SK-MEL-5 (cell line): ENCODE measurements at places on chromosomes 5 and 9. TPM values are rescaled to one million over a fixed set of nuclear protein-coding genes. Genes with fewer than 3 reads are reported as not detected.

Gene STK32A
- 37.9 and 41.2 TPM in 2 replicates for total RNA-seq

DNA sequence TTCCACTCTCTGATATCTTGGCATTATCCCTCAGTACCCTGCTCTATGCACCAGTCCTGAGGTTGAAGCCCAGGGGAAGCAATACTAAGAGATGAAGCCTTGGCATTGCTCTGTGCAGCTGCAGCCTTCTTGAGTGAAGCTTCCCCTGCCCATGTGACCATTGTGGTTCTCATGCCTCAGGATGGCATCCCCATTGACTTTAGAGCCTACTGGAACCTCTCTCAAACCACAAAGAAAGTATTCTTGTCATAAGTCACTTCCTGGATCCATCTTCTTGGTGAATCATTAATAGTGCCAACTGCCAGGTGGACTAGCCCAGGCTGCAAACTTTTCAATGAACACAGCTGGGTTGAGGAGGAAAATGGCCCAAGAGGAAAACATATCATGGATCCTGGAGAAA is 283.9 kb upstream of the RFX3 start:
- no peak for DNase-seq

GRCh38 chr5:96861076-96861475 is 15.2 kb upstream of the ERAP2 start:
- DNase-seq: no peak

GRCh38 chr5:133405275-133406034 is 206.9 kb downstream of the FSTL4 start:
- DNase-seq: no peak

DNA sequence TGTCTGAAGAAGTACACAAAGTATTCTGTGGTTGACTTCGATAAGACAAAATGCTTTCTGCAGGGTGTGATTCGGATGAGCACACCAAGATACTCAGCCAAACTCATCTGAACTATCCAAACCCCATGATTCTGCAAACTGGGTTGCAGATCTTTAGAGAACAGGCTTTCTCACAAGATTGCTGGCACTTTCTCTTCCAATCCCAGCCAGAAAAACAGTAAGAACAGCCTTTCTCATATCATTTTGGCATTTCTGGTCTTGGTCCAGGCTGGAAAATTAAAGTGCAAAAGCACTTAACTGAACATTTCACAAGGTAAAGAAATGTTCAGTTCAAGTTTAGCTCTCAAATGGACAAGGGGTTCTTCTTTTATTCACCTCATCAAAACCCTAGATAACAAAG is 269.1 kb downstream of the NR2F1-AS1 start:
- DNase-seq: no peak

DNA sequence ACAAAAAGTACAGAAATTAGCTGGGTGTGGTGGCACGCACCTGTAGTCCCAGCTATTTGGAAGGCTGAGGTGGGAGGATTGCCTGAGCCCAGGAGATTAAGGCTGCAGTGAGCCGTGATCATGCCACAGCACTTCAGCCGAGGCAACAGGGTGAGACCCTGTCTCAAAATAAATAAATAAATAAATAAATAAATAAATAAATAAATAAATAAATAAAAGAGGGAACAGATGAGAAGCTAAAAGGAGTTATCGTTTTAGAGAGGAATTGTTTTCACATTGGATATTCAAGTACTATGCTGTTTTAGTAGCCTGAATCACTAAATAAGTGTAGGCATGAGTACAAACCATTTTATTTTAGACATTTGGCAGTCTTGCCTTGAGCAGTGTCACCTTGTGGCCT is 151.7 kb downstream of the UNC13B start:
- no peak for DNase-seq
